ENCODE measurements at places on chromosomes 11 and 22. TPM values are rescaled to one million over a fixed set of nuclear protein-coding genes. Genes with fewer than 3 reads are reported as not detected.

GRCh38 chr22:35854334-35854733, 136.7 kb downstream of the APOL5 start:
- peaks cover 5% of the 10 kb centered on the region for H3K4me1 ChIP-seq
- no peaks in the 10 kb centered on the region for H3K36me3 ChIP-seq
- no peaks in the 10 kb centered on the region for H3K27me3 ChIP-seq
- no peak for DNase-seq
- no peak overlapping the region for H3K4me3 ChIP-seq

DNA sequence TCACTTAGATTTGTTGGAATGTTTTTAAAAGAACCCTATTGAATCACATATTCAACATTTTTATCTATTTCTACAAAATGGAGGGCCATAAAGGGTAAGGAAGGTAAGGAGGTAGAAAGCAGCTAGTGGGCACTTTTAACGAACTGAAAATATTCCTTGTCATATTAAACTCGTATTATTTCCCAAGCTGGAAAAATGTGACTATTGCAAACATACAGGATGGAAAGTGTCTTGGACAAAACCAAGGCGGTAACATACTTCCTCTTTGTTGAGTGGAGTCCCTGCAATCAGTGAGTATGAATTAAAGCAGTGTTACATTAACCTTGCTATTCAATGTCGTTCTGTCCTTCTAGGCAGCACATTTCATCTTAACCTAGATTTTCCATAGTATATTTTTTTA, 165.6 kb downstream of the RCN1 start:
- no peaks in the 10 kb centered on the region for H3K27me3 ChIP-seq
- peaks cover 19% of the 10 kb centered on the region for H3K4me1 ChIP-seq
- H3K36me3 ChIP-seq: no peaks in the 10 kb centered on the region
- H3K27ac ChIP-seq: no peak overlapping the region
- H3K4me3 ChIP-seq: no peak overlapping the region

The APOBEC3G gene
- total RNA-seq: 19.7 TPM

The CCDC116 gene
- 0.48 TPM for total RNA-seq

The PITPNM1 gene
- 5.7 TPM for total RNA-seq

Measured in ovary (tissue), 10 donors.